T-helper 1 cell (primary cell): ENCODE measurements at places on chromosomes 16 and 17.

GRCh38 chr17:32446949-32447348 is 2.6 kb downstream of the PSMD11 start:
- DNase-seq: no peak

- DNase-seq: no peak
Observed at GRCh38 chr17:7204336-7204735, 15.3 kb downstream of the DLG4 start.

GRCh38 chr17:82603981-82604448 is 44.2 kb downstream of the WDR45B start:
- peak; percentile 17 for DNase-seq

DNA sequence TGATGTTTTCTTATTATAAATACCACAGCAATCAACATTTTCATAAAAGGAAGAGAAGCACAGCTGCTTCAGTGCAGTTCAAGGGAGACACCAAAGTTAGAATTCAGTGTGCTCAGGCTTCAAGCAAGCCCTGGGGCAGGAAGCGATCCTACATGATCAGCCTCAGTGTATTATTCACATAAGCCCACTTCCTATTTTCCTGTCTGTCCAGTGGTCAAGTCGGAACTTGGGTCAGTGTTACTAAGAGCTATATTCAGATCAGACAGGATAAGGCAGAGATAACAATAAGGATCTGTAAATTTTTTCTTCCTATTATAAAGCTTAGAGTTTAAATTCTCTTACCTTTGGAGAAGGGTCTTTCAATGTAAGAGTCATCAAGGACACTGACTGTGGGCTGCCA is 12.9 kb downstream of the HEATR6 start:
- no peak for DNase-seq

- peak; percentile 95 for DNase-seq
Observed at GRCh38 chr16:85027349-85027957, at the start of gene KIAA0513. KIAA0513 (plus strand) TSS chr16:85027795; CDS start chr16:85067072, 39,277 bp downstream.
